ENCODE measurements at places on chromosomes 4 and X.

DNA sequence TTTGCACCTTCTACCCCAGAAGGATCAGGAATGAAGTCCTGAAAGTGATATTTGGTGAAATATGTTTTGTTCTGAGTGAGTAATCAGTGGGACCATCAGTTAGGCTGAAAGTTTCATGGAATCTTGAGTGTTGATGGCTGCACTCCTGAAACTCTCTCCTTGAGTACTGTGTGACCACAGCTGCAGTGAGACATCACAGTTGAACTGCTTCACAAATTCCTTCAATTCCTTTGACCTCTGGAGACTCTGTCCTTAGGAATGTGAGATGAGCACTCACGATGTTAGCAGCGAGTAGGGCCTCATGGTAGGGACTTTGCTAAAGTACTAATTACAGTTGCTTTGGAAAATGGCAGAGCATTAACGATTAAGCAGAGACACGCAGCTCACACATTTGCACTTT, 142.9 kb upstream of the SLC4A4 start:
- H3K27ac ChIP-seq: no peak overlapping the region
- H3K36me3 ChIP-seq: no peaks in the 10 kb centered on the region

GRCh38 chr4:17577665-17578481, 875 bp downstream of the LAP3 start:
- no peaks in the 10 kb centered on the region for H3K27me3 ChIP-seq
- peak overlapping the region; percentile 94 for H3K27ac ChIP-seq
- peaks cover 38% of the 10 kb centered on the region for H3K4me1 ChIP-seq
- DNase-seq: peak; percentile 3
- peaks cover 36% of the 10 kb centered on the region for H3K36me3 ChIP-seq

DNA sequence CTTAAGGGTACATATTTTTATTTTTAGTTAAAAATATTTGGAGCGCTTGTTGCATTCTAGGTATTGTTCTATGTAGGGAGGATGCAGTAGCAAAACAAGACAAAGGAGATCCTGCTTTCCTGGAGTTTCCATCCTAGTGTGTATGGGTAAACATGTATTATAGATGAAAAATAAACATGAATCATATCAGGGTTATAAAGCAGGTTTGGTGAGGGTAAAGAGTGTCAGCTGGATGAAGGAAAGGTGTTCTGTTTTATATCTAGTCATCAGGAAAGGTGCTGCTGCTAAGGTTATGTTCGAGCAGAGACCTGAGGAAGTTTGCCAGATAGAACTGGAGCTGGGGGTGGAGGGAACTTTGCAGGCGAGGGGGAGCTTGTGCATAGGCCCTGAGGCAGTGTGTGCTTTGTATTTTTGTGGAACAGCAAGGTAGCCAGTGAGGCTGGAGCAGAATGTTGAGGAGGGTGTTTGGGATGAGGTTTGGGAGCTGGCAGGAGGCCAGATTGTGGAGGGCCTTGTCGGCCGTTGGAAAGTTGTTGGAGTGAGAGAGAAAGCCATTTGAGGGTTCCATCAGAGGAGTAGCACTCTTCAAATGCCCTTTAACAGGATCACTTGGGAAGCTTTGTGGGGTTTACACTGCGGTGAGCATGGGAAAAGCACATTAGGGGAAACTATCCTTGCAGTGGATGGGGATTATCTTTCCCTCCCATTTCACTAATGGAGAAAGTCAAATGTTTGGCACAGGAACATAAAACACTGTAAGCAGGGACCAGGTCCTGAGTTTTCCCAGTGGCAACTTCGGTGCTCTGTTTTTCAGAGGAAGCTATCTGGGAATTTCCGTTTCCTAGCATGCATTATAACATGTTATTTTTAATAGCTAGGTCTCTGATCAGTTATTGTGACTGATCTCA, 35.9 kb downstream of the AFF1 start:
- H3K27me3 ChIP-seq: no peaks in the 10 kb centered on the region
- peaks cover 1% of the 10 kb centered on the region for H3K36me3 ChIP-seq
- peaks cover 19% of the 10 kb centered on the region for H3K4me1 ChIP-seq
- DNase-seq: no peak
- H3K4me3 ChIP-seq: no peak overlapping the region

GRCh38 chrX:150574559-150575418, 6.4 kb downstream of the MTM1 start:
- peak; percentile 6 for DNase-seq
- no peaks in the 10 kb centered on the region for H3K27me3 ChIP-seq
- H3K27ac ChIP-seq: peak overlapping the region; percentile 93
- peaks cover 83% of the 10 kb centered on the region for H3K4me1 ChIP-seq
- peaks cover 2% of the 10 kb centered on the region for H3K36me3 ChIP-seq
- H3K4me3 ChIP-seq: peak overlapping the region; percentile 76

Data from activated T-helper 1 cell treated with anti-CD3 and anti-CD28 coated beads, Interleukin-12 subunit alpha, Interleukin-12 subunit beta, Interleukin-2, Interleukin-4 antibody, amounts not matched to agents 30 ng/mL and 10 ng/mL and 1 ng/mL, durations not matched to agents 14 hours and 24 hours and 36 hours (primary cell).